ENCODE measurements at places on chromosomes 7 and 10.

DNA sequence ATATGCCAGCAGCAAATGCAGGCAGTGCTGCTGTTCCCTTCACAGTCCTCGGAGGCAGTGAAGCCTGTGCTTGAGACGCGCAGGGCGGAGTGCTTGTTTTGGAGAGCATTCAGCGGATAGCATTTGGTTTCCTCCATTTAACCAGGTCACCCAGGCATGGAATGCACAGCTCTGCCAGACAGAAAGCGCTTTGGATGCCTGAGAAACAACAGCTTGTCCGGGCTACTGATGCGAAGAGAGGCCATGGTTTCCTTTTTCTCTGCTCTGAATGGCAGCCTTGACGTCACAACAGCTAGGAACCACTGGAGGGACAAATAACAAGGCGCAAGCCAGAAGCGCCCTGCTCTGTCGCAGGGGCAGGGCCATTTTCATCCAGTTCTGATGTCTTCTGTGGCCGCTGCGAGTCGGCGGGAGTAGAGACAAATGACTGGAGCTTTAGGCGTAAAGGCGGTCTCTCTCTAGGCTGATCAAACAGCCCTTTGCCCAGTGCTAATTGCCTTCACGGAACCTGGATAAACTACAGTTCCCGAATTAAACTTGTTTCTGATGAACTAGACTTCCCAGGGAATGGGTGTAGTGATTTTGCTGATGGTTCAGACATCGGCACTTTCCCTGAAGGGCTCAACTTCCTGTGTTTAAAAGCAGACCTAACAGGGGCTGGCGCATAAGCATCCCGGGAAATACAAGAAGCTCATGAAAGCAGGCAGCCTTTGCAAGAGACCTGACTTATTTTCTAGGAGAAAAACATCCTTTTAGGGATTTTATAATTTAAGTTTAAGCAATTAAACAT, 187.6 kb upstream of the KLF14 start:
- DNase-seq = no peak

DNA sequence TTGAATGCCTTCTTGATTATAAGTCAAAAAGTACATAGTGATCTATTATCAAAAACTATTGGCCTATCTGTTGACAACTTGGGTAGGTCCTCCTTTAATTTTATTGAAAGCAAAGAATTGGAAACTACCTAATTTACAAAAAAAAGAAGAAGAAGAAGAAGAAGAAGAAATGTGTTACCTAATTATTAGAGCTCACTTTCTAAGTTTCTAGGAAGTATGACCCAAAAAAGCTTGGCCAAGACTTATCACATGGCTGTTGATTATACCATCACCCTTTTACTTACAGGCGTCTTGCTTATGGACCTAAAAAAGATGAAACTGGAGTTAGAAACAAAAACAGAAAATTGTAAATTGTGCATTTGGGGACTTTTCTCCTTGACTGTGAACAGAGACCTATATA, 81.8 kb upstream of the PIK3CG start:
- no peak for DNase-seq

GRCh38 chr7:76280408-76280807, 22.1 kb upstream of the HSPB1 start:
- no peak for DNase-seq

DNA sequence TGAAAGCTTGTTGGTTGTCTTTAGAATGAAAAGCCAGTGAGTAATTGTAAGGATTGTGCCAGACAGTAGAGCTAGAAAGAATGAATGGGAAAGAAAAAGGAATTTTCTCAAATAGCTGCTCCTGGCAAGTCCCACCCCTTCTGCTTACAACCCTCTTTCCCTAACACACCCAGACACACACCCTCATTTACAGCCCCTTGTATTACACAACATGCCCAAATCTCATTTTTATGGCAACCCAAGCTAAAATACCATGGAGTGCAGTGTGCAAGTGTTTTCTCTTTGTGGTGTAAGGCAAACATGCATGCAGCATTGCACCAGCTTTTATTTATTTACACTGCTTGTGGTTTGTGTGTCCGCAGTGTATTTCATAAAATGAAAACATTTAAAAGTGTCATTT, 1.5 kb downstream of the PRKAR2B start:
- DNase-seq = no peak

GRCh38 chr10:101267290-101267680, 38.0 kb upstream of the LBX1 start:
- DNase-seq = no peak

- DNase-seq = no peak
These were observed 124.7 kb downstream of the CFAP58 start for GRCh38 chr10:104478380-104478779.

GRCh38 chr10:48884179-48885045, 55.2 kb downstream of the LRRC18 start:
- no peak for DNase-seq

GRCh38 chr7:83648464-83649241, at the start of gene SEMA3E:
Gene SEMA3E (minus strand): TSS chr7:83649139.
- no peak for DNase-seq

- DNase-seq = no peak
These were observed 129.8 kb downstream of the KCND2 start for GRCh38 chr7:120402801-120403200.

DNA sequence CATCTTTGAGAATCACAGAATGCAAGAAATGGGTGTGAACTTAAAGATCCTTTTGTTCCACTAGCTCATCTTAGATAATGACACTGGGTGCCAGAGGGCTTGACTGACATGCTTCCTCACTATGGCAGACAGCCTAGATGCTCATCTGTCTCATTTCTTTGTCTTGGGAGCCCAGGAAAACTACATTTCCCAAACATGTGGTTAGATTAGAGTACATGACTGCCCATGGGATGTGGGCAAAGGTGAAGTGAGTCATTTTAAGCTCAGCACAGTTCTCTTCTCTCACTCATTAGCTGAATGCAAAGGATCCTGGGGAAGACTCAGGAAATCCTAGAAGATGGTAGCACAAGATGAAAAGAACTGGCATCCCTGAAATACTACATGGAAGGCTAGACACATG, 32.5 kb upstream of the TBX20 start:
- DNase-seq = no peak

GRCh38 chr7:100825751-100826513, 1.4 kb downstream of the EPHB4 start:
- no peak for DNase-seq

DNA sequence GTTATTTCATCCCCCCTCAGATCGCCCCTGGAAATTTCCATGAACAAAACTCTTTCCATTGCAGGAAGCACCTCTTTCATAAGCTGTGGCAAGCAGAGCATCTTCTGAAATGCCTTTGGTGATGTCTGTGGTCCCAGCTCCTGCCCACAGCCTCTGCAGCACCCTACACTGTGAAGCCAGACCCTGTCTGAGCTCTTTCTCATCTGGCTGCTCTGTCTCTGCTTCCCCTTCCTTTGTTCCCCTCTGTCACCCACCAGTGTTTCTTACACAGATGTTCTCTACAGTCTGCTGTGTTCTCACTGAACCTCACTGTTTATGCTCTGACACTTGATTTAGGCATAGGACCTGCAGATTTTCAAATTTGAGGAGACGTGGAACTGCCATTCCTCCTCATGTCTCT, 1.9 kb upstream of the TAS2R39 start:
- DNase-seq = no peak

DNA sequence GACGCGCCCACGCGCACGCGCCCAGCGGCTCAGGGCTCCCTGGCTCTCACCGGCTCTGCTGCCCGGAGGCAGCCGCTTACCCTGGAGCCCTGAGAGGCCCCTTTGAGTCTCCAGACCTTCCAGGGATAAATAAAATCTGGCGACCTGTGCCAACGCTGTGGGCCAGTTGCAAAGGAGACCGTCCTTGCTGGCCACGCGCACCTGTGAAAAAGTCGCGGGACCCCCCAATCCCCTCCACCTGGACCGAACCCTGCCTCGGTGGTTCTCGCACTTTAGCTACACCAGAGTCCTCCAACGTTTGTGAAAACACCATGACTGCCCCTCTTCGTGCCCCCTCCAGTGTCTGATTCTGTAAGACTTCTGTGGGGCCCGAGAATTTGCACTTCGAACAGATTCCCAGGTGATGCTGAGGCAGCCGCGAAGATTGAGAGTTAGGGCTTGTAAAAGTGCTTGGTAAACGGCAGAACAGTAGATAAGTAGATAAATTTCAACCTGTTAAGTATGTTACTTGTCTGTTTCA, 102.4 kb upstream of the SVIL start:
- no peak for DNase-seq

- DNase-seq = no peak
These were observed 60.4 kb upstream of the NCAPG2 start for GRCh38 chr7:158765020-158765419.

DNA sequence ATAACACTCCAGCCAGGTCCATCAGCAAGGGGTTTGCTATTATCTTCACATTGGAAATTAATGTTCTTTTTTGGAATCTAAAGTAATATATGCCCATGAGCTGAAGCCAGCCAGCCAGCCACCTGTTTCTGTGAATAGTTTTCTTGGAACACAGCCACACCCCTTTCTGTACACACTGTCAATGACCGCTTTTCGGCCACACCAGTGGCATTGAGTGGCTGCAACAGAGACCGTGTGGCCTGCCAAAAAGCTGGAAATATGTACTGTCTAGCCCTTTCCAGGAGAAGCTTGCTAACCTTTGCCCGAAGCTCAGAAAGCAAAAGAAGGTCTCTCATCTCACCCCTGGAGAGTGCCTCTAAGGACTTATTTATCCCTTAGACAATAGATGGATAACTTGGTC, 98.5 kb upstream of the NPS start:
- no peak for DNase-seq

DNA sequence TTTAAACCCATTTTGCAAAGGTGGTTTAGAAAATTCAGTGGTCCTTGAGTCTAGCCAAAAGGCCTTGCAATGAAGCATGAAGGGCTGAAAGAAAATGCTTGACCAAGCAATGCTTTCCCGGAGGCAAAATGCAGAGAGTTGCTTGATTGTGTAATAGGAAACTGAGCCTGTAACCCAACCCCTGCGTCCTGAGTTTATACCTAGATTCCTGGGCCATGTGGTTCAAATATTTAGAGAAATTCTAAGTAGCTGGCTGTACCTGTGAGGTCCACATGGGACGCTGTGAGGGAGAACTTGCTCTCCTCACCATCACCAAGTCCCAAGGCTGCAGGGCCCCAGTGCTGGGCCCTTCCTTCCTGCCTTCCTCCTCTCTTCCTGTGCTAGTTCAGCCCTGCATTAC, 45.7 kb downstream of the CXCL12 start:
- DNase-seq = no peak

GRCh38 chr7:114939484-114940097, 17.7 kb downstream of the MDFIC start:
- no peak for DNase-seq

- no peak for DNase-seq
These were observed 56.0 kb downstream of the LGI1 start for GRCh38 chr10:93813507-93814465.

- DNase-seq = no peak
These were observed 65.8 kb upstream of the CAMK2B start for GRCh38 chr7:44391171-44391570.

DNA sequence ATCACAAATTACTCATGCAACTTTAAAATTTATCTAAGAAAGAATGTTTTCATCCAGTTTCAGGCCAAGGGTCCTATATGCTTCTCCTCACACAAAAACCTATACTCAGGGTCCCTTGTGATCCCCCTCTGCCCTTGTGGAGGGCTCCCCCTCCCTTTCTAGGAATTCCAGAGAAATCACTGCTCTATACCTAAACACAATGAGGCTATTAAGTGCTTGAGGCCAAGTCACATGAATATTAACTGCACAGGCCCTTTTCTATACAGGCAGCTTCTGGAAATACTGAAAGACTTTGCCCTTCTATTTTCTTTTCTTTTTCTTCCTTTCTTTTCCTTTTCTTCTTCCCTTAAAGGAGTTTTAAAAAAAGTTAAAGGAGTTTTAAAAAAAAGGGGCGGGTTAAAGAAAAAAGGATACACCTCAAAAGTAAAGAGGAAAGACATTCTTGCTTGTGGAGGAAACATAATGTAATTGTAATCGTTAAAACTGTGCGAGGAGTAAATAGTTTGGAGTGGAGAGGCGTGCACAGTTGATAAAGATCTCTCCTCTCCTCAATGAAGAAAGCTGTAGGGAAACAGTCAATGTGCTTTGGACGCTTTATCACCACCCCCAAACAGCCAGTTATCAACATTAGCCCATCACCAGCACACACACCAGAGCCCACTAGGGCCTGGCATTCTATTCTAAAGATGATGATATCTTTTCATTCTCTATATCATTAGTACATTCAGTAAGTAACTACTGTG, 16.4 kb downstream of the GRB10 start:
- DNase-seq = no peak

GRCh38 chr7:53699215-53699837, 663.9 kb downstream of the POM121L12 start:
- no peak for DNase-seq

DNA sequence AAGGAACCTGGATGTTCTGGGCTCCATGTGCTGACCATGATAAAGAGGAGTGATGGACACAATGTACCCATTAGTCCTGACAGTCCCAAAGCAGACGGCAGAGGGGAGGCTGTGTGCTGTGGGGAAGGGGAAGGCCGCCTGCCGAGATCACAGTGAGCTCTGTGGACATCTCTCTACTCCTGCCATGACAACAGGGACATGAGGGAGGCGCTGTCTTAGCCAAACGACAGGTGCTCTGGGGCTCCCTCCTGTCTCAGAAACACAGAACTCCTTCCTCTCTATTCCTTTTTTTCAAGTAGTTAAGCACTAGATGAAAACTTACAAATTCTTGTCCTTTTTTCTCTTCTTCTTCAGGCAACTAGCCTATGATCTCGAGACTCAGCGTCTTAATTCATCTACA, 113.1 kb downstream of the RNF32 start:
- DNase-seq = no peak

DNA sequence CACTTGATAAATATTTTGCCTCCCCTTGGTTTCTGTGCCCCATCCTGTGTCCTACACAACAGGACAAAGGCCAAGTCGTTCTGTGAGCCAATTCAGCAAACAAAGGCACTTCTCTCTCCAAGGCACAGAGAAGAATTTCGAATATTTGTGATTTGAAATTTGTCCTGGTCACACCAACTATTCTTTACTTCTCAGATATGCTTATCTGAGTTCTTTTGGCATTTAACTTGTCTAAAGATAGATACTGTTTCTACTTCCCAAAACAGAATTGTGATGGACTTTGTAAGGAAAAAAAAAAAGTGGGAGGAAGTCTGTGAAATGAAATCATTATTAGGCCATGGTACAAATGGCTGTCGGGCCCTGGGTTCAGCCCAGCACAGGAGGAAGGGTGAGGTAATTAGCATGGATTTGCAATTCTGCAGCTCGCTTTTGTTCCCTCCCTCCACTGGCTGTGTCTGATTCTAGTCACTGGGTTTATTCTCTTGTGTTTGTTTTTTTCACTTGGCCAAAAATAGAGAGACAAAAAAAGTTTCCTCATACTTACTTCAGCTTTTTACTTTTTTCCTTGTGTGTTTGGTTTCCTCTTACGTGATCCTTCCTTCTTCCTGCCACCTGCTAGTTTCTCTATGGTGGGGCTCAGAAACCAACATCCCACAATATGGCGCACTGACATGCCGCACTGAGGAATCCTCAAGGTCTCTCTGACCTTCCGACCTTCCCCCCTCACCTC, 108.2 kb upstream of the MKLN1 start:
- no peak for DNase-seq

- no peak for DNase-seq
These were observed 187.1 kb upstream of the SEMA3E start for GRCh38 chr7:83836028-83836427.

GRCh38 chr7:5694221-5694754, 87.2 kb downstream of the RNF216 start:
- DNase-seq = no peak

- no peak for DNase-seq
These were observed 19.7 kb upstream of the HGF start for GRCh38 chr7:81789406-81790119.
